ENCODE measurements at places on chromosomes 2 and 18.

GRCh38 chr2:108938077-108938710, 50.8 kb downstream of the EDAR start:
- no peak for DNase-seq

- no peak for DNase-seq
Observed at GRCh38 chr18:48238206-48238605, 171.0 kb downstream of the ZBTB7C start.

GRCh38 chr2:237309416-237309815, 104.5 kb downstream of the COL6A3 start:
- DNase-seq: no peak

GRCh38 chr18:10188971-10189810, 265.2 kb upstream of the APCDD1 start:
- DNase-seq: no peak

DNA sequence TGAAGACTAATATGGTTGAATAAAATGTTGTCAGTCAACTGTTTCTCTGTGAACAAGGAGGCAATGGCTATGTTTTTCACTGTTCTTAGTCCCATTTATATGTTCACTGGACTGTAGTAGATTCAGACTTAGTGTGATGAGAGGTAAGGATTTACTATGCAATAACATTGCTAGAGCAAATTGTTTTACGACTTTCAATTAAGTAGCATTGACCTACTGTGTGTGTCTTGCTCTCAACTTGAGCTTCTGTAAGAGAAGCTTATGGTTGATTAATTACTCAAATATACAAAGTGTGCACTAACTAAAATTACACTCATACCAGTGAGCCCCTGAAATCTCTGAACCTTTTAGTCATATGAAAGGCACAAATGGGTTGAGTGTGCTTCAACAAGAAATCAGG, 168.6 kb downstream of the RAPGEF4 start:
- no peak for DNase-seq

DNA sequence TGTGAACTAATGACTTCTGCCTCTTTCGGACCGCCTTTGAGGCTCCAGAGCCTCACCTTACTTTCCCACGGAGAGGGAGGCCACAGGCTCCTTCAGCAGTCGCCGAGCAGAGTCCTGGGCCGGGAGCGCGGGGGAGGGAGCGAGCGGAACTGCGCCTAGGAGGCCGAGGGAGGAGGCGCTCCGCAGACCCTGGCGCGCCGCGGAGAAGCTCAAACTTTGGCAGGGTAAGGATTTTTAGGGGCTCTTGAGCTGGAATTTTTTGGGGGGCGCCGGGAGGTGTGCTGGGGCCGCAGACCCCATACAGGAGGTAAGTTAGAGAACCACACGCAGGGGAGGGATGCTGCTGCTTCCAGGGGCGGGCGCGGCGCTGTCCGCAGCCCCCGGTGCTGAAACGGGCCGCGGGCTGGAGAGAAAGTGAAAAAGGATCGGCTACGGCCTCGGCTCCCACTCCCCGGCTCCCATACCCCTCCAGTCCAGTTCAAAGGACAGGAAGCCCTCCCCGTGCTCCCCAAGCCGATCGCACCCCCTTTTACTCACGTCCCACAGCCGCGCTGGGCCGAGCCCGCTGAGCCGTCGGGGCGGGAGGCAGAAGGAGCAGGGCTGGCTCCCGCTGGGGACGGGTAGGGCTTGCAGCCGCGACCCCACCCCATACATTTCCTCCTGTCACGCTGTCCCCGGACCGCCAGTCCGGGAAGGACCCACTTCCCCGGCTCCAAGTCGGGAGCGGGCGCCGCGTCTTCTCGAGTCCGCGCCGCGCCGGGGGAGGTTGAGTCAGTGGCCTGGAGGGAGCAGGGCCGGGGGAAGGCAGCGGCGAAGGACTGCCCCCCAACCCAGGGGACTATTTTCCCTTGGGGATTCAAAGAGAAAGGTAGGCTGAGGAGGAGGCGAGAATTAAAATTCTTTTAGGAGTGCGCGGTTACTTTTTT, at the start of gene CNGA3:
CNGA3 (plus strand) TSS at position 146 of the 926 bp plus-strand sequence. CDS start 23,520 bp downstream, outside the sequence.
- DNase-seq: no peak

DNA sequence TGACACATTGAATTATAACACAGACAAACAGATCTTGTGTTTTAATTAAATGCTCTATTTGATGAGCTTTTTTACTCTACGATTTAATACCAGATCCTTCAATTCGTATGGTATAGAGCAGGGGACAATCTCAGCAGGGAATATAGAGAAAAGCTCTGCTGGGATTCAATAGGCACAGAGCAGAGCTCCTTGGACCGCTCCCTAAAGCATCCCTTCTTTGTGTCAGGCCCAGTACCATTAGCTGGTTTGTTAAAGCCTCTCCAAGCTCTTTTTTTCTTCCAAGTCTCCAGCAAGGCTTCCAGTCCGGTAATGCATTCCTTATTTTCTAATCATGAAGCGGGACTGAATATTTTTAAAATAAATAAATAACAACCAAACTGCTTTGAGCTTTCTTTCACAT, 466.0 kb downstream of the NR4A2 start:
- no peak for DNase-seq

- DNase-seq: no peak
Observed at GRCh38 chr2:85935746-85936208, 47.0 kb upstream of the ST3GAL5 start.

GRCh38 chr2:80364524-80365212, 60.1 kb upstream of the LRRTM1 start:
- no peak for DNase-seq

- no peak for DNase-seq
Observed at GRCh38 chr2:8653485-8653884, 28.4 kb upstream of the ID2 start.

DNA sequence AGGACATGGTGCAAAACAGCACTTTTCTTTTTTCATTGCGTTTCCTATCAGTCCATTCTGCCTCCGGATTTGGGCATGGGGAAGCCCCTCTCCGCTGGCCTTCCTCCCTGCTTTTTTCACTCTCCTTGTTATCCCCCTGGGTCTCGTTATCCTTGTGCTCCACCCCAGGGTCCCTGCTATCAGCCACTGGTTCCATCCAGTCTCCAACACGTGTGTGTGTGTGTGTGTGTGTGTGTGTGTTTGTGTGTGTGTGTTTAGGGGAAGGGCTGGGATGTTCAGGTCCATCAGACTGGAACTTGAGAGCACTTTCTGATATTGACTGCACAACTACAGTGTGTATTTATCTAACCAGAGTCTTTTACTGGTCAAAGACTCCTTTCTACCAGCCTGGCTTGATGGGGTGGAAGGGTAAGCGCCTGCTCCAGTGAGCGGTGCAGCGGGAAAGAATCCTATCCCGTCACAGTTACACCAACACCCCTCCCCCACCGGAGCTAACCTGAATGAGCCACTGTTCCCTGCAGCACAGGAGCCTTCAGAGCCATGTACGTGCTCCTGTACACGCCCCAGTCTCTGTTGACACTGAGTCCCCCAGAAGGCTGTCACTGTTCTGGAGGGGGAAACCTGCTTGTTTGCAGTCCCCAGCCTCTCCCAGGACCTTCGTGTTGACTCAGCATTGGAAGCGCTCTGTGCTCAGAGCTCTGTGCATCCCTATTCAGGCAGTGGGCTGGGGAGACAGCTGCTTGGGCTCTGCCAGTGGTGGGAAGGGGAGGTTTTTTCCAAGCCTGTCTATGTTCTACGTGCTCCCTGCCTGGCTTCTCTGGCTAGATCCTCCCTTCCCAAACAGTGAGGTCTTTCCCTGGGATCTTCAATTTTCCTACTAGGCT, 4.6 kb downstream of the INHA start:
- no peak for DNase-seq

GRCh38 chr2:232281858-232282507, 96.6 kb upstream of the ALPP start:
- DNase-seq: no peak

DNA sequence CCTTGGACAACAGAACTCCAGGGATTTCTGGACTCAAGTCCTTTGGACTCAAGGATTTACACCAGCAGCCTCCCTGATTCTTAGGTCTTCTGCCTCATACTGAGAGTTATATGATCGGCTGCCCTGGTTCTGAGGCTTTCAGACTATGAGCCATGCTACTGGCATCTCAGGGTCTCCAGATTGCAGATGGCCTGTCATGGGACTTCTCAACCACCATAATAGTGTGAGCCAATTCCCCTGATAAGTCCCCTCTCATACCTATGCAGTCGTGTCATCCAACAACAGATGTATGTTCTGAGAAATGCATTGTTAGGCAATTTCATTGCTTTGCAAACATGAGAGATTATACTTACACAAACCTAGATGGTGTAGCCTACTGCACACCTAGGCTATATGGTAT, 61.4 kb upstream of the MSTN start:
- no peak for DNase-seq

DNA sequence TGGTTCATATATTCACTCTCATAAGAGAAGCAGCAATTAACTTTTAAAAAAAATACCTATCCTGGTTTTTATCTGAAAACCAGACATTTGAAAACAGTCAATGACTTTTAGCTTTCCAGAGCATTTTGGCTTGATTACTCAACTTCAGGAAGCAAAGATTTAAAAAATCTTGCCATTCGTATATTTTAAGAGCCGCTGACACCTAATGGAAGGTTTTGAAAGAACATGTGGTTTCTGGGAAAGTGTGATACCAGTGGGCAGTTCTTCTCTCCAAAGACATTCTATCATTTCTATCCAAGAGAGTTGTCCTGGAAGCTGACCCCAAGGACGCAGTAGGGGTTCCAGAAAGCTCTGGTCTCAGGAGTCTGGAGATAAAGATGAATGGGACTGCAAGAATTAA, 234.7 kb downstream of the TTC32 start:
- no peak for DNase-seq

DNA sequence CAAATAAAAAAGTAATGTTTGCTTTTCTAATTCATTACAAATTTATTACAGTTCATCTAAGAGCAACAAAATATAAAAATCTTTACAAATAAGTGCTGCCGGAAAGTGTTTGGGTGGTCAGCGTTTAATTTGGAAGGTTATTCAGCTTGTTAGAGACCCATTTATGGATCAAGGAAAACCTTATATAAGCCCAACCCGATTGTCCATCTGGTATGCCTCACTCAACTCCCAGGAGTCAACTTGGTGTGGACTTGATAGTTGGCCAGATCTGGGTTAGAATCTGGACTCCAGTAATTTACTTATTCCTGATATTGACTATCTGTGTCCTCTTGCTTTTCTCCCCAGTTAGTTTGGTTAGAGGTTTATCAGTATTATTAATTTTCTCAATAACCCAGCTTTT, 106.2 kb downstream of the KCTD1 start:
- DNase-seq: no peak

DNA sequence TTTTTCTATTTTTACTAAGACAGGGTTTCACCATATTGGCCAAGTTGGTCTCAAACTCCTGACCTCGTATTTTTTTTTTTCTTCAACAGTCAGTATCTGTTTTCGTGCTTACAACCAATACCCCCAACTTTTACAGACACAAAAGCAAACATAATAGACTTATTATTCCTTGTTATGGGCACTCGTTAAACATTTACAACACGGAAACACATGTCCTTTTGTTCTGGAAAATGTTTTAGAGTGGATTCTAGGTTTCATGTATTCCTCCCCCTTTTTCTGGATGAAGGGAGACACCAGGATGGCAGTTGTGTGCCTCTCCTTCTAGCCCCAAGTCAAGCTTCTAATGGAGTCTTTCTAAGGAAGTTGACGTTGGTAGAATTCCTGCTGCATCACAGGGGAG, 88.8 kb downstream of the CD226 start:
- no peak for DNase-seq

GRCh38 chr2:147639891-147640290, 204.9 kb upstream of the ACVR2A start:
- no peak for DNase-seq

Measured in NCI-H2029 treated with DMSO at 0.1 percent for 48 hours (cell line).